ENCODE measurements at places on chromosomes 12 and 14.

- DNase-seq = no peak
These were observed 10.6 kb upstream of the PYGL start for GRCh38 chr14:50954811-50955372.

- no peak for DNase-seq
These were observed 53.0 kb downstream of the TBC1D30 start for GRCh38 chr12:64877363-64878004.

- DNase-seq = no peak
These were observed 85.1 kb upstream of the NAV3 start for GRCh38 chr12:77745624-77746023.

- DNase-seq = no peak
These were observed 816.1 kb upstream of the TMEM132C start for GRCh38 chr12:127450826-127451225.

GRCh38 chr12:104651811-104652210, 195.1 kb downstream of the CHST11 start:
- DNase-seq = no peak

GRCh38 chr12:58645946-58646345, 274.4 kb downstream of the LRIG3 start:
- no peak for DNase-seq

- no peak for DNase-seq
These were observed 25.9 kb downstream of the SLC25A47 start for GRCh38 chr14:100348784-100349685.

GRCh38 chr12:67732857-67733256, 84.3 kb downstream of the DYRK2 start:
- DNase-seq = no peak

GRCh38 chr14:76901171-76902055, 75.2 kb downstream of the LRRC74A start:
- no peak for DNase-seq

DNA sequence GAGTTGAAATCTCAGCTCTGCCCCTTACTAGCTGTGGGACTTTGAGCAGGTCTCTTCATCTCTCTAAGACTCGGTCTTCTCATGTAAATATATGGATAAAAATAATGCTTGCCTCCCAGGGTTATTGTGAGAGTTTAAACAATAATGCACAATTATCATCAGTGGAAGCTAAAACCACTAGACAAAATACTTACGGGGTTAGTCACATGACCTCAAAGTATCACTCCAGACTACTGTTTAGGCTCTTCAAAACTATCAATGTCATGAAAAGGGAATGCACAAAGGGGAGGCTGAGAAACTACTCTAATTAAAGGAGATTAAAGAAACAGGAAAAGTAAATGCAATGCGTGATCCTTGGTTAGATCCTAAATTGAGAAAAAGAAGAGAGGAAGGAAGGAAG, 24.5 kb upstream of the TSPAN11 start:
- DNase-seq = no peak

- DNase-seq = no peak
These were observed 24.7 kb downstream of the ATF1 start for GRCh38 chr12:50788561-50788960.

DNA sequence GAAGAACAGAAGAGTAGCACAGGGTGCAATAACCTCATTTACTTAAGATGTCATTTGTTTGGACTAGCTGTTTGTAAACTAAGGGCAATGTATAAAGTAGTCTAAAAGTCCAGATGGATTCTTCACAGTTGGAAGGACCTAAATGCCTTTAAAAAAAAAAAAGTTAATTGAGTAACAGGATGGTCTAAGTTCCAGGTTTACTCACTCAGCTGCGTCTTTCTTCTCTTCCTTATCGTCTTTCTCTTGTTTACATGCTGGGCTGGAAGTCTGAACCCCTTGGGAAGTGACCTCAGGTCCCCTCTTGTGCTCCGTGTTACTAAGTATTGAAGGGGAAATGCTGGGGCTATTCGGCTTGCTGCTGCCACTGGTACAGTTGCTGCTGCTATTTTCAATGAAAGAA, 82.5 kb downstream of the SH2B3 start:
- no peak for DNase-seq

DNA sequence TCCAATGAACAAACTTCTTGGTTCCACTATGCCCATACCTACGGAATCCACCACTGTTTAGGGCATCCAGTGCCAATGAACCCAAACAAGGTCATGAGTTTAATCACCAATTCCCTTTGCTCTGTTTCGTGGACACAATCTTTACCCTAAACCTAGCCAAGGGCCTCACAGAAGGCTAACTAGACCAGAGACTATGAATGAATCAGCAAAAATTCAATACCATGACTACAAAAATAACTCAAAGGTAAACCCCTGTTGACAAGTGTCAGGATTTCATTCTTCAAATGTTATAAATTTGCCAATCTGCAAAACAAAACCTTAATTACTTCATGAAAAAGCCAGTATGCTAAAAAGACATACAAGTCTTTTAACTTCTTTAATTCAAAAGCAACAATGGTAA, 96.7 kb downstream of the CEP128 start:
- no peak for DNase-seq

DNA sequence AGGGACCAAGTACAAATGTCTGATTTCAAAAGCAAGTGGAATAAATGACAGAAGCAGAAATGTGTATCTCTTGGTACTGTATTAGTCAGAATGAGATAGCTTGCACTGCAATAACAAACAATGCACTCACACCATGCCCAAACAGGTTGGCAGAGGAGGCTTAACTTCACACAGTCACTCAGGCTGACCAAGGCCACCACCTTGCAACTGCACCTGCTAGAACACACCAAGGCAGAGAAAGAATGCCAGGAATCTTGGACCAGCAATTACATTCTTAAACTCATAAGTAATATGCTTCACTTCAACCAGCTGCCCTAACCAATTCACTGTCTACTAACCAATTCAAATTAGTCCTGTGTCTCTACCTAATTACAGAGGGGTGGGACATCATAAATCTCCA, 378.3 kb downstream of the BCL11B start:
- DNase-seq = no peak

DNA sequence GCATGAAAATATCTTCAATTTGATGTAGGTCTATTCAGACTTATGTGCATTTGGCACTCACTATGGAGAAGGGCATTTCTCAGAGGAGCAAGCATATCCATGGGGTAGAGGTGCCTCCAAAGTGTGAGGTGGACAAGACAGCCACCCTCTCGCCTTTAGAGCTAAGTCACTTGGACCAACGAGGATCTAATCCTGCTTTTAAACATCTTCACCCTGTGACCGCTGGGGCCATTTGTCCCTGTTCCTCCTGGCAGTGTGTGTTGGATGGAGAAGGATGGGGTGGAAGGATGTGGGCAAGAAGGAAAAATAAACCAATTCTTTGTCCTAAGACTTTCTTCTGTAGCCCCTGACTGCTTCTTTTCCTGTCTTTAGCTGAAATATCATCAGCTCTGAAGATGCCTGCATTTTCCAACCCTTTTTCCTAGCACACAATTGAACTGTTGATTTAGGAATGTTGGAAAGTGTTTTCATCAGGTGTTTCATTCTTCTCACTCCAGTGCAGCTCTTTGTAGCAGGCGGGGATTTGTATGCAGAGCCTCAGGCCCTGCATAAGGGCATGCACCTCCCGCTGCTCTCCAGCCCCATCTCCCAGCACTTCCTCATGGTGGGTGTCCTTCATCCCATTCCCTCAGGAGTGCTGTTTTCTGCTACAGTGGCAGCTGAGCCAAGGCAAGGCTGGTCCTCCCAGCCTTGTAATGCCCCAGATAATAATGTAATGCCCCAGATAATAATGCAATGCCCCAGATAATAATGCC, 5.3 kb downstream of the FGF6 start:
- DNase-seq = no peak

DNA sequence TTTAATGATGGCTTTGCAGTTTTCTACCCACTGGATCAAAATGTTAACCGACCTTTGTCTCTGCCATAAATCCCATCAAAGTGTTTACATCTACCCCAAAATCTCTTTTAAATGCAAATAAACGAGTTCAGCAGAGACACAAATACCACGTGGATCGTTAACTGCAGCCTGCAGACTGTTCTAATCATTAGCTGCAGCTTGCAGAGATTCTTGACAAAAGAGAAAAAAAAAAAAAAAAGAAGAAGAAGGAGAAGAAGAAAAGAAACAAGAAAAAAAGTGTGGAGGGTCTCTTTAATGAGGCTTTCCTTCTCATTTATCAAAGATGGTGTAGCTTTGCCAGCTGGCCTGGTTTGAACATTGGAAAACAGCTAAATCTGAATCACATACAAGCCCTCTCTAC, 275.7 kb downstream of the NEDD1 start:
- no peak for DNase-seq

DNA sequence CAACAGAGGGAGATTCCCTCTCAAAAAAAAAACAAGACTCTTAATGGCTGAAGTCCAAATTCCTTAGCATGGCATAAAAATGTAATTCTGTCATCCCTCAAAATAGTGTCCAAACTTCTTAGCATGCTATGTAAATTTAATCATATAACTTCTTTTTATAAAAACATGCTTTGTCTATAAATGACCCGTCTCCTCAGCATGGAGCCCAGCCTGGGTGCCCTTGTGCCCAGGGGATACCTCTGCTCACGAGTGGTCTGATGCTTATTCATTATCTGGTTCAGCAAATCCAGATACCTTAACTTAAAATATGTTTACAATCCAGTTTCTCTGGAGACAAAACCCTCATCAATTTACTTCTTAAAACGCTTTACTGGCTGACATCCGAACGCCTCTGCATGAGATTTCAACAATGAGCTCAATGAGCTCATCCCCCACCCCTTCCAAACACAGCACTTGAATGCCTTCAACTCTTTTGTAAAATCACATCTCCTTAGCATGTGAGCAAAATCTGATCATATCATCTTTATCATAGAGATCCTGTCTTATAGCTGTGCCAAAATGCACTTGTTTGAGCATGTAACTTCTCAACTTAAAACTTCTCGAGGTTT, 15.7 kb downstream of the RTL1 start:
- DNase-seq = no peak

- no peak for DNase-seq
These were observed 8.4 kb downstream of the ASIC1 start for GRCh38 chr12:50065726-50066310.

GRCh38 chr12:39240587-39240986, 202.3 kb downstream of the KIF21A start:
- no peak for DNase-seq

GRCh38 chr12:38544330-38545066, 227.9 kb downstream of the ALG10B start:
- DNase-seq = no peak

DNA sequence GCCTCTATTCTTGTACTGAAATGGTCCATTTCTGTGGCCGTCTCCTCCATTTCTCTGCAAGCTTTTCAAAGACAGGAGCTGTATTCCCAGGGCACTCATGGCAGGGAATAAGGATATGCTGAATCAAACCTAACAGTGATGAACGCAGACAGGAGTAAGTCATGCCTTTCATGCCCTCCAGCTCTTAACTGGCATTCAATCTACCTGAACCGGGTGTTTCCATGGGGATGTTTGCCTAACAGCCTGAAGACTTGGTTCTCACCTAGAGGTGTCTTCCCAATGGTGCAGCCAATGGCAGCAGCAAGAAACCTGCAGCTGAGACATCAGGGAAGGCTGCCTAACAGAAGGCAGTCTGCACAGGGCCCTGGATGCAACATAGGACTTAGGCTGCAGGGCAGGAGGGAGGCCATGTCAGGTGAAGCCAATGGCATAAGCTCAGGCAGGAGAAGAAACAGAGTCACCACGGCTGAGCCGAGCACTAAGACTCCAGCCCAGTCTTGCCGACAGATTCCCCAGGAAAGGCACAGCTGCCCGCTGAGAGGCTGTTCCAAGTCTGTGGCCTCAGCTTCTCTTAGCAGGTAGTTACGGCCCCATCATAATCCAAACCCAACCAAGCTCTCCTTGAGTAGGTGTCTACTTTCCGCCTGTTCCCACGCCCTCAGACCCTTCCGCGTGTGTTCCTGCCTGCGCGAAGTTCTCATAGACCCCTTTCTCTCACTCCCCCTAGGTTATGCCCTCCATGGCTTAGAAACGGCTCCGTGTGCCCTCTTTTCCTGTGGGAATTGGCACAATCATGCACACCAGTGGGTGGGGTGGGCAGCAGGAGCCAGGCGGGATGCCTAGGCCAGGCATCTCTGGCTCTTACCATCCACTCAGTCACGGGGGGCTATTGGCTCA, 44.1 kb downstream of the VWF start:
- no peak for DNase-seq

DNA sequence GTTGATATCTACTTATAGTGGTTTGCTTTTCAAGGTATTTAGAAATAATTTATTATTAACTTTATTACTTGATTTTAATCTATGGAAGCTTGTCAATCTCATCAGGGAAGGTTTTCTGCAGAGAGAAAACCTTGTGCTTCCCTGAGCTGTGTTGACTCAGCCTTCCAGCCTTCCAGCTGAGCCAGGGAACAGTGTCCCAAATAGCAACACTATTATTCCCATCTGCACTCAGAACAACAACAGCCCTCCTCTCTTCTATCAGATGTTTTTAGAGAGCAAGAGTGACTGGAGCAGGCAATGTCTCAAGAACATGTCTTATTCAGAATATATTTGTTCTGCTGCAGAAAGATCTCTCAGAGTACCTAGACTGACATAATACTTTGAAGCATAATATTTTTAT, 389.9 kb upstream of the GARIN6 start:
- DNase-seq = no peak

DNA sequence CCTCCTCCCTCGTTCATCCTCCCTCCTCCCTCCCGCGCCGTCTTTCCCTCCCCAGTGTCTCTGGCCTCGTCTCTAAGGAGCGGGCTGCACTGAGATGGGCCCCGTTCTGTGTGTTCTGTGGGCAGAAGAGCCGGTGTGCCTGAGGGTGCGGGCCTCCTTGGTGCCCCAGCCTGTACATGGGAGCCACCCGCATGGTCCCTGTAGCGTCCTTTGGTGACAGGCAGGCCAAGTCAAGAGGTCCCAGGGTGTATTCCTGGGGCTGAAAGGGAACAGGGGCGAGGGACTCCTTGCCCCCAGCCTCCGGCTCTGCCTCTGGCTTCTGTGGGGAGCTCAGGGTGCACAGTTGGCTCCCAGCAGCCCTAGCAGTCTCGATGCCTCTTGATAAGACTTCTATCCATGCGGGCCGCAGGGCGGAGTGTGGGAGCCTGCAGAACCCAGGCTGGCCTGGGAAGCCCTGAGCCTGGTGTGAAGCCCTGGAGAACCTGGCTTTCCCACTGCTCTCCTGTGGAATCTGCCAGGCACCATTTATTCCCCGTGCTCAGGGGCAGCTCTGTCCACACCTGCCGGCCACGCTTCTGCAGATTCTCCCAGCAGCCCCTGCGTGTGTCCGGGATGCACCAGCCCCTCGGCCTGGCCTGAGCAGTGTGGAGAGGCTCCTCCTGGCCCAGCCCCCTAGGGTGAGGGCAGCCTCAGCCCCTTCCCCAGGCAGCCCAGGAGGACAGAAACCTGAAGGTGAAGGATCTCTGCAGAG, 181.3 kb downstream of the KIF26A start:
- DNase-seq = no peak

All from right renal pelvis (tissue), 4 donors.